Esophagus squamous epithelium (tissue), 5 donors: ENCODE measurements at places on chromosomes 5 and 9.

DNA sequence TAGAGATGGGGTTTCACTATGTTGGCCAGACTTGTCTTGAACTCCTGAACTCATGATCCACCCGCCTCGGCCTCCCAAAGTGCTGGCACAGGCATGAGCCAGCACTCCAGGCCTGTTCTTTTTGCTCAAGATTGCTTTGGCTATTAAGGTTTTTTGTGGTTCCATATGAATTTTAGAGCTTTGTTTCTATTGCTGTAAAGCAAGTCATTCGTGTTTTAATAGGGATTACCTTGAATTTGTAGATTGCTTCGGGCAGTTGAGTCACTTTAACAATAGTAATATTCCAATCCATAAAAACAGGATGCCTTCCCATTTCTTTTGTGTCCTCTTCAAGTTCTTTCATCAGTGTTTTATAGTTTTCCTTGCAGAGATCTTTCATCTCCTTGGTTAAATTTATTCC, 22.1 kb downstream of the C6 start:
- no peak for DNase-seq

GRCh38 chr9:130426883-130427282, 17.9 kb upstream of the ASS1 start:
- no peak for DNase-seq

- DNase-seq: no peak
Observed at GRCh38 chr5:119785057-119785456, 155.7 kb downstream of the FAM170A start.

GRCh38 chr5:78009937-78010527, 233.9 kb upstream of the TBCA start:
- DNase-seq: no peak

- no peak for DNase-seq
Observed at GRCh38 chr5:92519811-92520632, 1061.0 kb downstream of the NR2F1-AS1 start.

DNA sequence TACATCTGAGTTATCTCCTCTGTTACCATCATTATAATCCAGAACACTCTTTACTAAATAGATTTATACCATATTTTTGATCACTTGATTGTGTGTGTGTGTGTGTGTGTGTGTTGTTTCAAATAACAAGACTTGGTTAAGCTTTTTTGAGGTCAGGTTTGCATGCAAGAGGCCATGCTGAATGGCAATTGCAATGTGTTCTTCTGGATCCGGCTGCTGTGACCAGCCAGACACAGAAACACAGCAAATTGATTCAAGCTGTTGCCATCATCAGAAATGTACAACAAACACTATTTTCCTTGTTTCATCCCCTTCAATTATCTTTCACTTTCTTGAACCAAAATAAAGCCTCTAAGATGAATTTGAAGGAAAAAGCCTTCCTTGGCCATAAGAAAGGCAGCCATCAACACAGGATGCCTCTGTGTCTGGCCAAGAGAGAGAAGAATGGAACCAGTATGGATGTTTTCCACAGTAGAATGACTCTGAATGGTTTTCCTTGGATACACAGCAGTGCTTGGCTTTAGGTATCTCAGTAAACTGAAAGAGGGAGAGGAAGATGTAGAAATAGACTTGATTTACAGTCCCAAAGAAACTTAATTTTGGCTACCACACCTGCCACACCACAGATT, 53.9 kb downstream of the DPYSL3 start:
- no peak for DNase-seq

GRCh38 chr5:164721116-164721515, 1215.7 kb downstream of the MAT2B start:
- DNase-seq: no peak

DNA sequence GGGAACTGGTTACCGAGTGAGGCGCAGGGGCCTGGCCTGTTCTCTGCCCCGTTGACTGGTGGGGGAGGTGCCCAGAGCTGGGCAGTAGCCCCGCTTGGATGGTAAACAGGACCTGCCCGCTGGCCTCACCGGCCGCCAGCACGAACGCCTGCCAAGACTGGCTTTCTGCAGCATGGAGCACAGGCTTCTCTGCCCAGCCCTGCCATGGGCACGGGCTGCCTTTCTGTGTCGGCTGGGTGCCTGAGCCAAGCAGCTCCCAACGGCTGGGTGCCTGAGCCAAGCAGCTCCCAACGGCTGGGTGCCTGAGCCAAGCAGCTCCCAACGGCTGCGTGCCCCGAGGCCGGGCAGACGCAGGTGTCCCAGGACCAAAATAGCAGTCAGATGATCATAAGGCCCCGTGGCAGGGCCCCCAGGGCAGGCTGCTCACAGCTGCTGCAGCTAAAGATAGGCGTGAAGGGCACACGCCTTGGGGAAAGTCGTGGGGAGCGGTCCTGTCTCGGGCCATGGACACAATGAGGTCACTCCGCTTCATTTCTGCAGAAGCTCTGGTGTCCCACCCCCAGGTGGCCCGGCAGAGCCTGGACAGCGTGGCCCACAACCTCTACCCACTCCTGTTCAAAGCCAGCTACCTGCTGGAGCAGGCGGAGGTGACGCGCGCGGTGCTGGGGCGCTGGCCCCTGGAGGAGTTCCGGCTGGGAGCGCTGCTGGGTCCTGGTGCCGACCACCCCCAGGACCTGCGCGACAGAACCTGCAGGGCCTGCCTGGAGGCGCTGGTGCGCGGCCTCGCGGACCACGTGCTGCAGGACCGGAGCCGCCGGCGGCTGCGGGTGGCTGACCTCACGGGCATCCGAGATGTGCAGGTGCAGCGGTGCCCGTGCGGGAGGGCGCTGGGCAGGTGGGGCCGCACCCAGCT, at the start of gene LRRC14B:
LRRC14B (plus strand) TSS at position 460 of the 913 bp plus-strand sequence; CDS start at position 504, 44 bp downstream.
- no peak for DNase-seq

GRCh38 chr9:19533373-19533772, 124.6 kb downstream of the ACER2 start:
- DNase-seq: no peak

GRCh38 chr5:40790947-40791593, 7.1 kb downstream of the PRKAA1 start:
- DNase-seq: no peak

GRCh38 chr5:115977988-115978387, 15.7 kb downstream of the LVRN start:
- no peak for DNase-seq

DNA sequence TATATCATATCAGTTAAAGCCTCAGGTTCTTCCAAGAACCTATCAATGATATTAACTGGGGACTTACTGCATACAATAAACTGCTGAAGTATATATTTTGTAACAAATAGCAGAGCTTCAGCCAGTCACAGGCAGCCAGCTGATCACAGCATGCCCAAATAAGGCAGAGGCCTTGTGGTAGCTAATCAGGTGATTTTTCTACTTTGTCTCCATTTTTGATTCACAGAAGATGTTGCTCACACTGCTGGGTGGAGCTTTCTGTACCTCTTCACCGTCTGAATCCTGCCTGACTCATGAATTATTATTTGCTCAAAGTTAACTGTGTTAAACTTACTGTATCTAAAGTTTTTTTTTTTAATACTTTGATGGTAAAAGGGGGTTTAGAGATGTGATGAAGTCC, 357.4 kb downstream of the PSAT1 start:
- no peak for DNase-seq

DNA sequence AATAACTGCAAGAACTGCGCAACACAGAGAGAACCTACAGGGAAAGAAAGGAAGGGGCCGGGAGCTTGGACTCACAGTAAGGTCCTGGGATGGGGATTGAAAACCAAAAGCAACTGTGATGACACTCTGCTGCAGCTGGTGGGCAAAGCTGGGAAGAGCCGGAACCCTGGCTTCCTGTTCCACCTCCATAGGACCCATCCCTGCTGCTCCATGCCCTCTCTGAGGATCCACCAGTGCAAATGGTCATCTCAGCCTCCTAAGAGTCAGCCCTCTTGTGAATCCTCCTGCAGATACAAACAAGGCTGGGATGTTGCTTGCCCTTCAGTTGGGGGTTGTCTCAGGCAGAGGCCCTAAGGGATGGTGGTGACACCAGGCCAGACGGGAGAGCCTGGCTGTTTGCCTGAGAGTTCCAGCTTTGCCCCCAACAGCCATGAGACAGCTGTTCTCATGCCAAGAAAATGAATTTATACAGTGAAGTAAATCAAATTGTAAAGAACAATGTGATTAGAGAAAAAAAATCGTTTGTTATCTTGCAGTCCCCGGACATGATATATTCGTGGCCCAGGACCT, 90.8 kb downstream of the TENT4A start:
- no peak for DNase-seq

DNA sequence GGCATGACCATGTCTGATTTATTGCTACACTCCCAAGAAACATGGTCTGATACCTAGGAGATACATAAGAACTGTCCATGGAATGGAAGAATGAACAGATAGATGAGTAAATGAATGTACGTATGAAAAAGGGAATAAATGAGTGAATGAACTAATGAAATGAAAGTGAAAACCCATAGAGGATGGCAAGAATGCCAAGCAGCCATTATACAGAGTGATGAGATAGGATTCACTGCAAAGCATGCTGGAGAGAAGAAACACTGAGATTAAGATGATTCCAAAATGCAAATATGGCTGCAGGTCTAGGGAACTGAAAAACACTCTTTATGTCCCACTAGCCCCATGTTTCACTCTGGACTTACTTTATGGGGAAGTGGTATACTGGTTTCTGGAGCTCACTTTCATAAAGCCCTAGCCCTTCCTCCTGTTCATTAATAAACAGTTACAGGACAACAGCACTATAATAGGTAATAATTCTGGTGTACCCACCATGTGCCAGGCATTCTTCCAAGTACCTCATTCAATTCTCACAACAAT, 170.3 kb upstream of the RAD23B start:
- no peak for DNase-seq

DNA sequence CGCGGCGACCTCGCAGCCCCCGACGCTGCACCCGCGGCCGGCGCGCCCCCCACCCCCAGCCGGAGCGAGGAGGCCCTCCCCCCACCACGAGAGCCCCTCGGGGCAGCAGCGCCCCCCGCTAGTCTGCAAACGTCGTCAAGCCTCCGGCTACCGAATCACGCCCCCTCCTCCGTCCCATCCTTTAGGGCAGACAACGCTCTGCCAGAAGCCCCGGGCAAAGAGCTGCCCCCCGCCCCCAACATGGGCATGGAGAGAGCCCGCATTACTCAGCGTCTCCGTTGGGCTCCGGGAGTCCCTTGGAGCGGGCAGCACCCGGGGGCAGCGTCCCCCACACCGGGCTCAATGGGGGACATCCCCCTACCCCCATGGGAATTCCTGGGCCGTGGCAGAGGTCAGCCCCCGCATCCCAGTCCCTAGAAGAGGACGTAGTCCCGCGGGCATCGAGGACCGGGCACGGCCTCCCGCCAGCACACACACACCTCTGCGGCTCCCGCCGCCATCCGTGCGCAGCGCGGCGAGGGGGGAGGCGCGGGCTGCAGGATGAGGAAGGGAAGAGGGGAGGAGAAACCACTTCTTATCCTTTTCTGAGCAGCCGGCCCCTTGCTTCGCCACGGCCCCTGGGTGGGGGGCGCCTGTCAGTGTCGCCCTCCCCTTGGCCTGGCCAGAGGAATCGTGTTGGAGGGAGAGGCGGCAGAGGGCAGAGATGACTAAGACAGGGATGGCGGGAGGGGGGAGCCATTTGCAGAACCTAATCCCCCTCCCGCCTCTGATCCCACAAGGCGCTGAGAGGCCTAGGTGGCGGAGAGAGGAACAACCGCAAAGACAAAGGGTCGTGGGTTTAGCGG, 750 bp downstream of the DNM1 start:
- DNase-seq: no peak

DNA sequence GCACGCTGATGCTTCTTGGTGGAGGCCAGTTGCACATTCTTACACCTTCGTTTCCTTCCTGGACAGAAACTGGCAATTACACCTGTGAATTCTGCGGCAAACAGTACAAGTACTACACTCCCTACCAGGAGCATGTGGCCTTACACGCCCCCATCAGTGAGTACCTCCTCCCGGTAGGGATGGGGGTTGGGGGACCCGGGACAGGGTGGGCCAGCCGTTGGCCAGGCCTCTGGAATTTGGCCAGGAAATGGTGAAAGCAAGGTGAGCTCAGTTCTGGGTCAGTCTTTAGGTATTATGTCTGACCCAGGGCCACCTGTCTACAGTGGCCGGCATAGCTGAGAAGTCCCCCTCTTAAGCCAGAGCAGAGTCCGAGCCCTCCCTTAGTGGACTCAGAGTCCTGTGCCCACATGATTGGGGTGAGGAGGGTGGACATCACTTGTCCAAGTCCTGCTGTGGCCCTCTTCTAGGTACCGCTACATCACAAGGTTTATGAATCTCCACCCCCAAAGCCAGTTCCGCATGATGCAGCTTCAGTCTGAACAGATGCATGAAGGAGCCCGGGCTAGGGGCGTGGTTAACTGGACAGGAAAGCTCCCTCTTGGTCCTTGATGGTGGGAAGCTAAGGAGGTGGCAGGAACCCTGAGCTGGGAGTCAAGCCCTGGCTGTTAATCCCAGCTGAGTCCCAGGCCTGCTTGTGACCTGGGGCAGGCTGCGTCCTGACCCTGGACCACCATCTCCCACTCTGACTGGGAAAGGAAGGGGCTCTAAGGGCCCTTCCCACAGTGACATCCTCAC, 61.3 kb downstream of the AMBP start:
- DNase-seq: no peak

- no peak for DNase-seq
Observed at GRCh38 chr9:120846906-120847305, 4.2 kb upstream of the PSMD5 start.

- no peak for DNase-seq
Observed at GRCh38 chr5:104265531-104266140, 703.0 kb upstream of the NUDT12 start.

DNA sequence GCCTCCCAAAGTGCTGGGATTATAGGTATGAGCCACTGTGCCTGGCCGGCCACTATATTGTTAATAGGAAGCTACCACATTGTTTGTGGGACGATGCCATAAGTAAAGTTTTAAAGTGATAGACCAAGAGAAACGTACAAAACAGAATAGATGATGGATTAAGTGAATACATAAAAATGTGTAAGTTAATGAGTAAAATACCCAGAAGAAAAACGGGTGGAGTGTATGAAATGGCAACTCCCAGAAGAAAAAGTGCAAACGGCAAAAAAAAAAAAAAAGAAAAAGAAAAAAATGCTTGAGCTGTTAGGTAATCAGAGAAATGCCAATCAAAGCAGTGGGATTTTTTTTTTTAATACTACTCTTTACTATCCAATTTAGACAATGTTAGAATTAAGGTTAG, 246.0 kb downstream of the PDZD2 start:
- DNase-seq: no peak
